ENCODE measurements at places on chromosomes 12 and 14.

GRCh38 chr12:71682466-71682865, 3.4 kb upstream of the TMEM19 start:
- DNase-seq = no peak

DNA sequence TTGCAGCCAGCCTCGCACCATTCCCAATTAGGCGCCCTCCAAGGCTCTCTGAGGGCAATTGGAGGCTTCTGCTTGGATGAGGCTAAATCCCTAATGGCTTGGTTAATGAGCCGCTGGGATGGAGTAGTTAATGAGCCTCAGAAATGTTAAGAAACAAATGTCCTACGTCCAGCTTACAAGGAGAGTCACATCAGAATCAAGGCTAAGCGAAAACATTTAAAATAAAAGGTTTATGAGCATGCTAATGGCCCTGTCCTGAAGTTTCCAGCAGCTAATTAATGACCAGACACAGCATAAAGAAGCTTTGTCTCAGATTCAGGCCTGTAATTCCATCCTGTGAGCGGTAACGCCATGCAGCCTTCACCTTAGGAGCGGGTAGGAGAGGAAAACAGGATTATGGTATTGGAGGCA, 200.7 kb upstream of the BCL2L14 start:
- DNase-seq = no peak

DNA sequence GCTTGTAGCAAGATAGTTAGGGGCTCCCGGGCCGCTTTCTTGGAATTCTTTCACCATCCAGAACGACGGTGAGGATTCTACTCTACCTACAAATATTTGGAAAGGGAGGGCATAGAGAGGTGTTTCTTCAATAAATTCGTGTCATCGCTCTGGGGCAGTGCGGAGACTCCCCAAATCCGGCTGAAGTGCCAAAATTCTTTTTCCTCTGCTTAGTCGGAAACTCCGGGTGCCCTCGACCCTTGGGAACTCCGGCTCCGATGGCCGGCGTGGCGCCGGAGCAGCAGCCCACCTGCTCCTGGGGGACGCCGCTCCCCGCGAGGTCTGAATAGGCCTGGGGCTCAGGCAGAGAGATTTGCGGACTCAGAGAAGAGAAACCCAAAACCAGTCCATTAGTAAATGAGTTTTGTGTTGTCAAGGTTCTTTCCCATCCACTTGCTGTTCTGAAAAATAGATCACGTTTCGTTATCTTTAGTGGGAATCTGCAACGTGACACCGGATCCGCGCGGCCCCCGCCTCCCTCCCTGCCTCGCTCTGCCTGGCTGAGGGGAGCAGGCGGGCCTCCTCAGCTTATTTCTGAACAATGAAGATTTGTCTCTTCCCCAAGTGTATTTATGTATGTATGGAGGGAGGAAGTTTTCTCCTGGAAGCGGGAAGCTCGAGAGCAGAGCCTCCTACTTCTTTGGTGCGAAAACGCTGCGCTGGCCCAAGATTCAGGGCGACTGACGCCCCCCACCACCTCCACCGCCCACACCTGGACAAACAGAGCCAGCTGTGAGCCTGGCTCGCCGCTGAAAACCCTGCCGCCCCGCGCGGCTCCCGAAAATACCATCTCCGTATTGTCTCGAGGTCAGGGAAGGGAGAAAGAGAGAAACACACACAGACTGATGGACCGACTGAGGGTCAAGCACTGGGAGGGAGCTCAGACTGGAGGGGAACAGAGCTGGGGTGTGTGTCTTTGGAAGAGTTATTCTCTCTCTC, 3.7 kb upstream of the SIX1 start:
- no peak for DNase-seq

GRCh38 chr12:125114365-125115141, 49.3 kb downstream of the AACS start:
- DNase-seq = no peak

GRCh38 chr12:130335517-130336392, 1.9 kb upstream of the PIWIL1 start:
- DNase-seq = peak; percentile 83

DNA sequence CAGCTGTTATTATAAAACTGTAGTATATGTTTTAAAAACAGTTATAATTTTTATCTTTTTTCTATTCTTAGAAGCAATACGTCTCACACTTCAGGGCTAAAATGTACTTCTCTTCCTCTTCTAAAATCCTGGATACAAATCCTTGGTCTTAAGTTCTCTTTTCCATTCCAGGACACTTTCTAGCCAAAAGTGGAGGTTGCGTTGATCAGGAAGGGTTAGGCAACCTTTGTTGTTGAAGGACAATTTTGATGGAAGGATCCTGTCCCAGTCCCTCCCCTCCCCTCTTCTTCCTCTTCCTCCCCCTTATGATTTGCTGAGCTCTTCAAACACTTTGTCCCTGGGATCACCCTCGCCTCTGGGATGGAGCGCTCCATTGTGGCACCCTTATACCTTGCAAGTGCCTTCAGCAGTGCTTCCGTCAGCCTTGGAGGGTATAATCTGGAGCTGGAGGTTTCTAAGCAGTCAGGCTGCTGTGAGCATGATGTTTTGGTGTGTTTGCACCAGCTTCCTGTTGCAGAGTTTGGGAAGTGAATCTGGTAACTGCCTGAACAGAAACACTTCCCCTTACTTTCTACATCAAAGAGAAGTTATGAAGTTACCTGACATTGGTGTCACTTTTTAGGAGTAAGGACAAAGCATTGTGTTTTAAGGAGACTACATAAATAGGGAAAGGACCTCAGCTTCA, 87.4 kb upstream of the SLC38A2 start:
- DNase-seq = no peak

DNA sequence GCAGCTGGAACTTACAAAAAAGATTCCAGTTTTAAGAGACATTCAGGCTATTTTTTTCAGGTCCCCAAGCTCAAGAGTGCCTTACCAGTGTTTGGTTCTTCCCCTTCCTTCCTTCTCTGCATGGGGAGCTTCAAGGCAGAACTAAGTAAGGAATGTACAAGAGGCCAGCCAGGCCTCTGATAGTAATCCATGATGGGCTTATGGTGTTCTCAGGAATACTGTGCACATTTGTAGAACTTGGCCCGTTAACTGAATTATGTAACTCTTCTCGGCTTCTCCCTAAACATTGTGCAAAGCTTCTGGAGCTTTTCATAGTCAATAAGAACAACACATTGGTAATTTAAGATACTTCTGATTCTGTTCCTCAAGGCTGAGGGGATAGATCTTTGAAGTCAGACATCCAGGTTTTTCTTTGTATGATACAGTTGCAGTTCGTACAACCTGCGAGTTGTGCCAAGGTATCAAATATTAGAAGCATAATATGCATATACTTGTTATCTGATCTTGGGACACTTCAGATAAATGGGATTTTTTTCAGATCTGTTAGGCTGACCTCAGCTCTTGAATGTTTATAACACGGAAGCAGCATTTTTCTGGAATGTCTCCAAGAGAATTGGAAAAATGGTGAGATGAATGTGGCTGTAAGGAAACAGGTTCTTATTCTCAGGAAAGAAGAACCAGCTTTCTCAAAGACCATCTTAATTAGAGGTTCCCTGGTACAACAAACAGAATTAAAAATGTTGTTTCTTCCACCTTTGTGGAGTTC, 148.6 kb downstream of the ANO4 start:
- no peak for DNase-seq

- DNase-seq = no peak
Measured at GRCh38 chr14:56585461-56586084, 6.0 kb downstream of the TMEM260 start.

GRCh38 chr12:5963515-5963914, 18.5 kb upstream of the ANO2 start:
- DNase-seq = no peak

GRCh38 chr12:116528498-116528897, 30.7 kb upstream of the MAP1LC3B2 start:
- no peak for DNase-seq

DNA sequence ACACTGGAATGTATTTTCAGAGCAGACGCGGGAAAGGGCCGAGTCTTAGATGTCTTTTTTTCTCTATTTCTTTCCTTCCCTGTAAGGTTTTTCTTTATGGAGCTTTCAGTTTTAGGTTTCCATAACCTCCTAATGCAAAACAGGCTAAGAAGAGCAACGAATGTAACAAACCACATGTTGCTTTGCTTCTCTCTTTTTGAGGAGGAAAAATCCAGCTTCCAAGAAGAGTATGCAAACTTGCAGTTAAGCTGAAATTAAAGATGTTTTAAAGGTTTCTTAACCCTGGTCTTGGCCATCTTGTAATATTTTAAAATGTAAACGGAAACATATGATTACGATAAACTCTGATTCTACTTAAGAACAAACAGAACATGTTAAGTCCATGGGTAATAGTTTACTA, 86.9 kb downstream of the PRICKLE1 start:
- no peak for DNase-seq

GRCh38 chr14:87615822-87616679, 376.9 kb downstream of the GALC start:
- peak; percentile 82 for DNase-seq

DNA sequence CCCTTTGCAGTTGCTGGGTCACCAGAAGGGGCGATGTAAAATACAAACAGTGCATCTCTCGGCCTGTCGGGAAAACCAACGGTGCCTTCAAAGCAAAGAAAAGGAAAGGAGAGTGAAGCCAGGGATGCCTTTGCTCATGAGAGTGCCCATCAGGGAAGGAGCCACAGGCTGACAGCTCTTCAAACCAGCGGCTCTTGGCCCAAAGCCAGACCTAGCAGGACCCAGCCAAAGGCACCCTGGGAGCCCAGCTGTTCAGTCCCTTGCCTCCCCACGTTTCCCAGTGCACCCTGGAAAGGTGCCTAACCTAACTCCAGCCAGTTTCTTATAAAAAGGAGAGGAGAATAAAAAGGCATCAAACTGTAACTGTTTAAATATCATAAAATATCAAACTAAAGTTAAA, 29.2 kb downstream of the PRMT8 start:
- DNase-seq = no peak

GRCh38 chr12:114404926-114405518, 922 bp downstream of the TBX5 start:
- DNase-seq = no peak

- DNase-seq = peak; percentile 91
Measured at GRCh38 chr12:107091989-107092641, 1.2 kb downstream of the CRY1 start.

GRCh38 chr14:98138666-98139065, 1133.3 kb downstream of the BCL11B start:
- peak; percentile 55 for DNase-seq

- no peak for DNase-seq
Measured at GRCh38 chr14:51500776-51501175, 150.9 kb upstream of the FRMD6 start.

Measured in hepatocyte (in vitro differentiated cells).